ENCODE measurements at places on chromosomes 3 and 15. TPM values are rescaled to one million over a fixed set of nuclear protein-coding genes. Genes with fewer than 3 reads are reported as not detected.

DGKG gene
- 10.6 TPM for total RNA-seq

WDR93 gene
- 0.63 TPM for total RNA-seq

FGD5 gene
- 3.4 TPM for total RNA-seq

SENP8 gene
- total RNA-seq, result 5.6 TPM

LIPH gene
- not detected for total RNA-seq

GNAT1 gene
- not detected for total RNA-seq

DUSP7 gene
- total RNA-seq, result 15.3 TPM

P2RY12 gene
- 21.9 TPM for total RNA-seq

THBS1 gene
- 272 TPM for total RNA-seq

CTDSPL gene
- total RNA-seq, result 20.7 TPM

AADAC gene
- total RNA-seq, result not detected

SLCO3A1 gene
- total RNA-seq, result 17.8 TPM

ZBED2 gene
- total RNA-seq, result not detected

POLQ gene
- 3.8 TPM for total RNA-seq

GPR160 gene
- total RNA-seq, result 2.2 TPM

TIGIT gene
- not detected for total RNA-seq

C2CD4A gene
- not detected for total RNA-seq

CYP8B1 gene
- not detected for total RNA-seq

KIF23 gene
- total RNA-seq, result 10.0 TPM

CKMT1A gene
- 12.2 TPM for total RNA-seq

MGLL gene
- 62.9 TPM for total RNA-seq

KLHL6 gene
- 0.63 TPM for total RNA-seq

GP5 gene
- not detected for total RNA-seq

FILIP1L gene
- total RNA-seq, result 1.3 TPM

PTH1R gene
- 1.6 TPM for total RNA-seq

RYR3 gene
- 48.8 TPM for total RNA-seq

DZIP3 gene
- total RNA-seq, result 53.5 TPM

NLGN1 gene
- total RNA-seq, result 113 TPM

CRYGS gene
- total RNA-seq, result 7.2 TPM

CPB1 gene
- not detected for total RNA-seq

GPR176 gene
- total RNA-seq, result 35.4 TPM

VGLL3 gene
- total RNA-seq, result 0.94 TPM

HMCES gene
- 16.6 TPM for total RNA-seq

AGBL1 gene
- total RNA-seq, result 2.5 TPM

LRRC31 gene
- not detected for total RNA-seq

HIGD2B gene
- total RNA-seq, result not detected

MAGI1 gene
- 103 TPM for total RNA-seq

INSYN1 gene
- 28.5 TPM for total RNA-seq

UBE2E2 gene
- 58.5 TPM for total RNA-seq

SPINT1 gene
- total RNA-seq, result 2.5 TPM

CHRM5 gene
- 0.63 TPM for total RNA-seq

SCAMP5 gene
- 70.7 TPM for total RNA-seq

ADAMTSL3 gene
- 40.4 TPM for total RNA-seq

CPN2 gene
- total RNA-seq, result not detected

IQCF5 gene
- not detected for total RNA-seq

NPAP1 gene
- 0.94 TPM for total RNA-seq

AEN gene
- total RNA-seq, result 4.7 TPM
